ENCODE measurements at places on chromosomes 6 and 20.

DNA sequence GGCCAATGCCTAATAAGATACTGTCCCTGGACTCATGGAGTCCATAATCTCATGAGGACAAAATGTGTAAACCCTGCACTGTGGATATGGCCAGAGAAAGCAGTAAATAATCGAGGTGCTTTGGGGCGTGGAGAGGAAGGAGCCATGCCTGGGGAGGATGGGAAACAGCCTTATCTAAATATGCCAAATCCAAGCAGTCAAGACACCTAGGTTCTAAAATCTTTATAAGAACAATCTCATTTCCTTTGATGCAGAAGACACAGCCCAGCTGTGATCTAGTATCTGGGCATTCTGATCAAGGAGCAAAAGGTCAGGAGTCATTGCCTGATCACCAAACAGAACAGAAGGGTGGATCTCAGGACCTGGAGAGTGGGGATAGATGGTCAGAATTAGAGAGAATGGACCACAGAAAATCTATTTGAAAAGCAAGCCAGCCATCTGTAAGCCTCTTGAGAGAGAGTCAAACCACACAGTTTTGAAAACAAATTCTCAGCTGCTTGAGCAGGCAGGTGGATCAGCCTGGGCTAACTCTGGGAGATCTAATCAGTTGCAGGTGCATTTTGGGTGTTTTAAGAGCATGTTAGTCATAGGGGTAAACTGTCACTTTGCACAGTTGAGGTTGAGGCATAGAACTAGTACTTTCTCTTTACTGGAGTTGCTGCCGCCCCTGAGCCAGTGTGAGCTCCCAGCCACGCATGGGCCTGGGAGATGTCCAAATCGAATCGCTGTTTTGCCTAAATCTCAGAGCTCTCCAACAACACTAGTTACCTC lies 130.8 kb upstream of the TNFAIP3 start:
- ATAC-seq = peak; percentile 42

DNA sequence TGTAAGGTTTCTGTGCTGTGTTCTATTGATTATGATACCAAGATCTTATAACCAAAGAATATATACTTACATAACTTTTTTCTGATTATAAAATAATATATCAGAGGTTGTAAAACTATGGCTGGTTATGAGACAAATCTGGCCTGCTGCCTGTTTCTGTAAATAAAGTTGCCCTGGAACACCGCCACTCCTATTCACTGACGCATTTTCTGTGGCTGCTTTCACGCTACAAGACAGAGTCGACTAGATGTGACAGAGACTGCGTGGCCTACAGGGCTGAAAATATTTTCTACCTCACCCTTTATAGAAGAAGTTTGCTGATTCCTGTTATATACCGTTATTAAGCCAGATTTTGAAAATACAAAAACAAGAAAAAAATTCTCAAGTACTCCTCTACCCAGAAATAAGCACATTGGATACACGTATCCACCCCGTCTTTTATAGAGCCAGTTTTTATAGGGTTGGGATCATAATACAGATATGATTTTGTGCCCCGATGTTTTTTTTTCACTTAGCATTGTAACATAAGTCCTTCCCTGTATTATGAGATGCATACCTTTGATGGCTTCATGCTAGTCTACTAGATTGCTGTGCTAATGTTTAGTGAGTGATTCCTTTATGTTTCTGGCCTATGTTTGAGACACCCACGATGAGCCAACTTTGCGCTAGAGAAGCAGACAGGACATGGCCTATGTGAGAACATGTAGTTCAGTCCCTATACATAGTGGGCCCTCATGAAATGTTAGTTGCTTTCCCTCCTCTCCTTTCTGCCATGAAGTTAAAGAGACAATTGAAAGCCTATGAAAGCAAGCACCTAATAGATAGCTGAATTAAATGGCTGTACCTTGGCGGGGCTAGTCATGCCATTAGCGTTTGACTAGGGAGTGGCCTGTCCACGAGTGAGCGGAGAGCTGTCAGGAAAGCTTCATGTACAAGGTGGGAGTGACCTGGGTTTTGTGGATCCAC lies 98.1 kb upstream of the KCNK16 start:
- no peak for ATAC-seq

- no peak for ATAC-seq
Observed at GRCh38 chr6:75419416-75419815, 74.2 kb downstream of the FILIP1 start.

- ATAC-seq = no peak
Observed at GRCh38 chr6:77678048-77678447, 25.2 kb downstream of the MEI4 start.

DNA sequence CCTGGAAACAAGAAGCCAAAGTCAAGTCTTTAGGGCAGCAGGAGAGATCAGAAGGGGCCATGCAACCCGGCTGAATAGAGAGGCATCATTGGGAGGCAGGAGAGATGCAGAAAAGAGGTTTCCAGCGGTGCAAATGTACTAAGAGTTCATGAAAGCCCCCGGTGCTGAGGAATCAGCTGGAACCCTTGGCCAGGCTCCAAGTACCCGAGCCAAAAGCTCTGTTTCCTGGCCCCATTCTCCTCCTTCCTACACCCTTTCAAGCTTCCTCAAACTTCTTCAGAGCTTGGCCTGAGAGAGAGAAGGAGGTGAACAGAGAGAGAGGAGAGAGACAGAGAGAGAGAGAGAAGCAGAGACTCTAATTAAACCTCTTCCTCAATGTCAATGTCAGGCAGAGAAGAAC lies 433.5 kb downstream of the PRKN start:
- ATAC-seq = no peak

Data from stimulated activated memory B cell treated with anti-CD40 and anti-IgM and Interleukin-4, amounts not matched to agents 10 μg/mL and 1 μg/mL and 100 μg/mL, for 72 hours (primary cell).